Aorta (tissue), 5 donors: ENCODE measurements at places on chromosomes 6 and 20. TPM values are rescaled to one million over a fixed set of nuclear protein-coding genes. Genes with fewer than 3 reads are reported as not detected.

Gene HSPA1L
- total RNA-seq, result 1.9 TPM

Gene FRMD1
- total RNA-seq, result 0.19 TPM

GRCh38 chr20:17868700-17869231 lies 99.8 kb downstream of the SNX5 start:
- H3K27me3 ChIP-seq, result no peaks in the 10 kb centered on the region
- H3K4me1 ChIP-seq, result no peaks in the 10 kb centered on the region
- no peaks in the 10 kb centered on the region for H3K36me3 ChIP-seq
- H3K4me3 ChIP-seq, result no peak overlapping the region
- DNase-seq, result no peak
- H3K27ac ChIP-seq, result no peak overlapping the region

- H3K4me3 ChIP-seq, result no peak overlapping the region
- H3K36me3 ChIP-seq, result no peaks in the 10 kb centered on the region
- DNase-seq, result no peak
- no peaks in the 10 kb centered on the region for H3K27me3 ChIP-seq
- no peak overlapping the region for H3K27ac ChIP-seq
Observed at GRCh38 chr20:51127713-51128112, 104.8 kb upstream of the KCNG1 start.

Gene ZBTB46
- total RNA-seq, result 22.7 TPM

DNA sequence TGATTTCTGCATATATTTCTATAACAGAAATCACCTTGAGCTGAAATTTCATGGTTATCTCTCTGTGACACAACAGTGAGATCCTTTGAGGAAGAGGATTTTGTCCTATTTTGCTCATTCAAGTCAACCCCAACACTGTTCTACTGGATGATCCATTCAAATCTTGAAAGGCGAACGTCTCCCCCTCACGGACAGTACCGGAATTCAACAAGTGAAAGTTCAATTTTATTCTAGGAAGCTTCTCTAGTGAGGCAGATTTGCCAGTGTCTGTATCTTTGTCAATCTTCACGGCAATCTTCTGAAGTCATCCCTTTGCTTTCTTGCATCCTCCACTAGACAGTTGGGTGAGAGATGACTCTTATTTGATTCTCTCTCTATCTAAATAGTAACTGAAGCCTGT lies 91.7 kb upstream of the PDE7B start:
- H3K36me3 ChIP-seq, result no peaks in the 10 kb centered on the region
- H3K27me3 ChIP-seq, result no peaks in the 10 kb centered on the region
- no peak for DNase-seq
- no peak overlapping the region for H3K4me3 ChIP-seq
- no peak overlapping the region for H3K27ac ChIP-seq

GRCh38 chr20:18835466-18836256 lies 22.1 kb downstream of the SCP2D1 start:
- H3K4me1 ChIP-seq, result no peaks in the 10 kb centered on the region
- no peak overlapping the region for H3K4me3 ChIP-seq
- no peaks in the 10 kb centered on the region for H3K27me3 ChIP-seq
- no peak for DNase-seq
- H3K27ac ChIP-seq, result no peak overlapping the region

DNA sequence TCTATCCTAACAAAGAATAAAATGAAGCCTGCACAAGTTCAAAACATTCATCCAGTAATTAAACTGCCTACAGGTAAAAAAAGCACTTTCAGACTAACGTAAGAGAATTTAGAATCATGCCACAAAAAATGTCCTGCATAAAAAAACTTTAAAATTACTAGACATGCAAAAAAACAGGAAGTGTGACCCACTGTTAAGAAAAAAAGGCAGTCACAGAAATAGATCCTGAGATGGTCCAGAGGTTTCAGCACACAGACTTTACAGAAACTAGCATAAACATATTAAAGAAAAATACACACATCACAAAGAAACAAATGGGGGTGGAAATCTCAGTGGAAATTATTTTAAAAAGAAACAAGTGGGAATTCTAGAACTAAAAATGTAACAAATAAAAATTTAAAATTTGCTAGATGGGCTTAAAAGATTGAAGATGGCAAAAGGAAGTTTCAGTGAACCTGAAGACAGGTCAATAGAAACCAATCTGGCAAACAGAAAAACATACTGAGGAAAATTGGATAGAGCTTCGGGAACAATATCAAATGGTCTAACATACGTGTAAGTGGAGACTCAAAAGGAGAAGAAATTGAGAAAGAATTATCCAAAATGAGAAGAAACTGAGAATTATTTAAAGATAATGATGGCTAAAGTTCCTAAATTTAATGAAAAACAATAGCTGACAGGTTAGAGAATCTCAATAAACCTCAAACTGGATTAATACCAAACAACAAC lies 3.4 kb upstream of the ZNF133 start:
- H3K27me3 ChIP-seq, result no peaks in the 10 kb centered on the region
- no peaks in the 10 kb centered on the region for H3K36me3 ChIP-seq
- no peak for DNase-seq
- peaks cover 5% of the 10 kb centered on the region for H3K4me1 ChIP-seq
- H3K4me3 ChIP-seq, result no peak overlapping the region
- H3K27ac ChIP-seq, result no peak overlapping the region

DNA sequence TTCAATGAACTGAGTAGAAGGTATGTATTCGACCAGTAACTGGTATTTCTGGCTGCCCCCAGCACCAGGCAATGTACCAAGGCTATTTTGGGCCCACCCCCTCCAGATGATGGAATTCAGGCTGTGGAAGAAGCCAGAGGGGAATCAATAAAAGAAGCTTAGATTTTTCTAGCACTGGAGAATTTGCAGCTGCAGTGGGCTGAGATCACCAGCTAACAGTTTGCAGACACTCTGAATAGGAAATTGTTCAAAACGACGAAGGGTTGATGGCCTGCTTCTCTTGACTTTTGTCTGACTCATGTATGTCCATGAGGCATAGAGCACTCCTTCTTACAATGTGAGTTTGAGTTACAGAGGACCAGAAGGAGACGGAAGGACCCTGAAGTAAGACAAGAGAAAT lies 32.4 kb upstream of the FBXO9 start:
- H3K36me3 ChIP-seq, result peaks cover 3% of the 10 kb centered on the region
- no peaks in the 10 kb centered on the region for H3K4me1 ChIP-seq
- H3K4me3 ChIP-seq, result no peak overlapping the region
- H3K27me3 ChIP-seq, result no peaks in the 10 kb centered on the region
- no peak for DNase-seq

Gene LPIN3
- total RNA-seq, result 21.4 TPM

GRCh38 chr20:54456423-54456822 lies 19.0 kb upstream of the DOK5 start:
- H3K4me3 ChIP-seq, result no peak overlapping the region
- H3K27me3 ChIP-seq, result peaks cover 2% of the 10 kb centered on the region
- H3K4me1 ChIP-seq, result no peaks in the 10 kb centered on the region
- no peak for DNase-seq

DNA sequence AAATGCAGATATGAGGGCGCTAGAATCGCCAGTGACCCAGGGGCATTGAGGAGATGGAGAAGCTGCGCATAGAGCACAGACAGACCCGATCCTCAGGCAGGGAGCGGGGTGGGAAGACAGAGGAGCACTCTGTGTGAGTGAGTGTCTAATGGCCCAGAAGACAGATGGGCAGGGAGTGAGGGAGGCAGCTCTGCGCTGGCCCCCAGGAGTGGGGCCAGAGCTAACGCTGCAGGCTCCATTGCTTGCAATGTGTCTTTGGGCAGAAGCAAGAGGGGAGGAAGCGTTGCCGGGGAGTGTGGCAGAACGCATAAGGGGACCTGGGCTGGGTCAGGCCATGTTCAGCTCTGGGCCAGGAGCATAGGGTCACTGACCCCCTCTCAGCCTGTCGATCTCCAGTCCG lies 207.0 kb downstream of the TBXT start:
- H3K4me1 ChIP-seq, result no peaks in the 10 kb centered on the region
- H3K27me3 ChIP-seq, result no peaks in the 10 kb centered on the region
- H3K27ac ChIP-seq, result no peak overlapping the region
- no peak overlapping the region for H3K4me3 ChIP-seq

Gene OR12D3
- total RNA-seq, result not detected

- H3K36me3 ChIP-seq, result no peaks in the 10 kb centered on the region
- H3K4me1 ChIP-seq, result no peaks in the 10 kb centered on the region
- no peak overlapping the region for H3K4me3 ChIP-seq
- H3K27ac ChIP-seq, result no peak overlapping the region
- no peak for DNase-seq
- no peaks in the 10 kb centered on the region for H3K27me3 ChIP-seq
Observed at GRCh38 chr6:118198746-118199145, 291.7 kb downstream of the SLC35F1 start.

DNA sequence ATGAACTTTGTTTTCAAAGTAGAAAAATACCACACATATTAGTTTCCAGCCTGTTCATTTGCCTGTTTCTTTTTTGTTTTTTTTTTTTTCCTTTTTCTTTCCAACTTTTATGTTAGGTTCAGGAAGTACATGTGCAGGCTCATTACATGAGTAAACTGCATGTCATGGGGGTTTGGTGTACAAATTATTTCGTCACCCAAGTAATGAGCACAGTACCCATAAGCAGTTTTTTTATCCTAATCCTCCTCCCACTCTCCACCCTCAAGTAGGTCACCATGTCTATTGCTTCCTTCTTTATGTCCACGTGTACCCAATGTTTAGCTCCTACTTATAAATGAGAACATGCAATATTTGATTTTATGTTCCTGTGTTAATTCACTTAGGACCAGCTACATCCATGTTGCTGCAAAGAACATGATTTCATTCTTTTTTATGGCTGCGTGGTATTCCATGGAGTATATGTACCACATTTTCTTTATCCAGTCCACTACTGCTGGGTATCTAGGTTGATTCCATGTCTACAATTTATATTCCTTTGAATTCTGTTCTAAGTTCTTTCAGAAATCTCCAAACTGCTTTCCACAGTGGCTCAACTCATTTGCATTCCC lies 31.8 kb downstream of the SNX14 start:
- H3K4me1 ChIP-seq, result no peaks in the 10 kb centered on the region
- no peaks in the 10 kb centered on the region for H3K27me3 ChIP-seq
- H3K27ac ChIP-seq, result no peak overlapping the region
- H3K36me3 ChIP-seq, result no peaks in the 10 kb centered on the region
- H3K4me3 ChIP-seq, result no peak overlapping the region
- DNase-seq, result no peak

- no peaks in the 10 kb centered on the region for H3K27me3 ChIP-seq
- DNase-seq, result no peak
- H3K4me1 ChIP-seq, result no peaks in the 10 kb centered on the region
- no peak overlapping the region for H3K4me3 ChIP-seq
Observed at GRCh38 chr20:10497283-10497682, 62.2 kb downstream of the SLX4IP start.

Gene TMEM217
- 2.7 TPM for total RNA-seq

Gene CLDN20
- not detected for total RNA-seq

GRCh38 chr20:36471885-36472636 lies 69.3 kb upstream of the MYL9 start:
- no peaks in the 10 kb centered on the region for H3K36me3 ChIP-seq
- peak overlapping the region; percentile 65 for H3K27ac ChIP-seq
- no peaks in the 10 kb centered on the region for H3K27me3 ChIP-seq
- no peak for DNase-seq

- H3K36me3 ChIP-seq, result no peaks in the 10 kb centered on the region
- peaks cover 2% of the 10 kb centered on the region for H3K27me3 ChIP-seq
- peak overlapping the region; percentile 81 for H3K4me3 ChIP-seq
- H3K4me1 ChIP-seq, result no peaks in the 10 kb centered on the region
- DNase-seq, result peak; percentile 79
Observed at GRCh38 chr6:34237722-34238584, 1.3 kb downstream of the HMGA1 start.

- DNase-seq, result no peak
- no peaks in the 10 kb centered on the region for H3K4me1 ChIP-seq
- H3K36me3 ChIP-seq, result no peaks in the 10 kb centered on the region
Observed at GRCh38 chr6:92408350-92408749, 1011.0 kb downstream of the EPHA7 start.

- no peak for DNase-seq
- H3K27me3 ChIP-seq, result no peaks in the 10 kb centered on the region
- no peak overlapping the region for H3K27ac ChIP-seq
- H3K36me3 ChIP-seq, result no peaks in the 10 kb centered on the region
- H3K4me3 ChIP-seq, result no peak overlapping the region
Observed at GRCh38 chr6:56852260-56853010, 102.5 kb upstream of the BEND6 start.

GRCh38 chr20:2236256-2236655 lies 59.5 kb upstream of the TGM3 start:
- H3K27ac ChIP-seq, result no peak overlapping the region
- H3K4me1 ChIP-seq, result no peaks in the 10 kb centered on the region
- no peak for DNase-seq
- no peak overlapping the region for H3K4me3 ChIP-seq
- no peaks in the 10 kb centered on the region for H3K27me3 ChIP-seq

DNA sequence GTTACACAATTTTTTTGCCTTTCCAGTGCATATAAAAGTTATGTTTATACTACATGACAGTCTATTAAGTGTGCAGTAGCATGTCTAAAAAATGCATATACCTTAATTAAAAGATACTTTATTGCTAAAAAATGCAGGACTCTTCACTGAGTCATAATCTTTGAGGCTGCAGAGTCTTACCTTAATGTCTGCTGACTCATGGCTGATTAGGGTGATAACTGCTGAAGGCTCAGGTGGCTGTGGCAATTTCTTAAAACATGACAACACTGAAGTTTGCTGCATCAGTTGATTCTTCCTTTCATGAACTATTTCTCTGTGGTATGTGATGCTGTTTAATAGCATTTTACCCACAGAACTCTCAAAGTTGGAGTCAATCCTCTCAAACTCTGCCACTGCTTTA lies 19.1 kb downstream of the ZSCAN23 start:
- DNase-seq, result no peak
- no peaks in the 10 kb centered on the region for H3K4me1 ChIP-seq
- no peak overlapping the region for H3K4me3 ChIP-seq
- H3K27me3 ChIP-seq, result no peaks in the 10 kb centered on the region
- H3K27ac ChIP-seq, result no peak overlapping the region

Gene ERVFRD-1
- total RNA-seq, result not detected

DNA sequence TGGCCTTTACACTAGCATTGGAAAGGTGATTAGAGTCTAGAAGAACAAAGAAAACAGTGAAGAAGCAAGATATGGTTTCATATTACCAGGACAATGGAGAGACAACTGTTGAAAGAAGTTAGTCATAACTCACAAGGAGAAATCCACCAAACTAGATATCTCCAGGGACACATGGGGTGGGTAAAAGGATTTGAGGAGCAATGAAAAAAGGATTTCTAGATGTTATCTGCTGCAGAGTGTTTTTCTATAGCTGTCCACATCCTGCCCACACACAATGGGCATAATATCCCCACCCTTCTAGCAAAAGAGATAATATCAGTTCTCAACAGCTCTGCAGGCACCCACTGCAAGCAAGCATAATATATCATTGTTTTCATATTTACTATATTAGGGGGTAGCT lies 303.1 kb downstream of the HAO1 start:
- DNase-seq, result no peak
- no peak overlapping the region for H3K4me3 ChIP-seq
- no peaks in the 10 kb centered on the region for H3K36me3 ChIP-seq
- H3K27me3 ChIP-seq, result no peaks in the 10 kb centered on the region

Gene TMEM74B
- total RNA-seq, result 3.8 TPM

DNA sequence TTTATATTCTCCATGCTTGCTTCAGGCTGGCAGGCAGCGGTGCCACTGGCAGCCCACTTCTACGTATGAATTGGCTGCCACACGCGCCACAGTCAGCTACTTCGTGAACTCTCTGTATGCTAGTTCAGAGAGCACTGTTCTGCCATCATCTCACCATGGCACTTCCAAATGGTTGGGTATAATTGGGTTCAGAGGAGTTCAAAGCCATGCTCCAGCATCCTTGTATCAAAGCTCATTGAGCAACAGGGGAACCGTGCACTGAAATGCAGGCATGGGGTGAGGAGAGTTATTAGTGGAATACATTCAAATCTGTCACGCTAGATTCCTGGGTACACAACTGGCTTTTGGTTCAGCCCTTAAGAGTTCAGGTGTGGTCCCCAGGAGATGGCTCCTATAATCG lies 519.9 kb upstream of the NOX3 start:
- no peaks in the 10 kb centered on the region for H3K27me3 ChIP-seq
- no peaks in the 10 kb centered on the region for H3K36me3 ChIP-seq
- no peak overlapping the region for H3K4me3 ChIP-seq
- H3K27ac ChIP-seq, result no peak overlapping the region

Gene CD83
- 6.5 TPM for total RNA-seq
